RCC 7860 (cell line): ENCODE measurements at places on chromosomes 13 and 19.
A peak's percentile ranks its signal among the peaks of the same experiment; 100 is the strongest.

DNA sequence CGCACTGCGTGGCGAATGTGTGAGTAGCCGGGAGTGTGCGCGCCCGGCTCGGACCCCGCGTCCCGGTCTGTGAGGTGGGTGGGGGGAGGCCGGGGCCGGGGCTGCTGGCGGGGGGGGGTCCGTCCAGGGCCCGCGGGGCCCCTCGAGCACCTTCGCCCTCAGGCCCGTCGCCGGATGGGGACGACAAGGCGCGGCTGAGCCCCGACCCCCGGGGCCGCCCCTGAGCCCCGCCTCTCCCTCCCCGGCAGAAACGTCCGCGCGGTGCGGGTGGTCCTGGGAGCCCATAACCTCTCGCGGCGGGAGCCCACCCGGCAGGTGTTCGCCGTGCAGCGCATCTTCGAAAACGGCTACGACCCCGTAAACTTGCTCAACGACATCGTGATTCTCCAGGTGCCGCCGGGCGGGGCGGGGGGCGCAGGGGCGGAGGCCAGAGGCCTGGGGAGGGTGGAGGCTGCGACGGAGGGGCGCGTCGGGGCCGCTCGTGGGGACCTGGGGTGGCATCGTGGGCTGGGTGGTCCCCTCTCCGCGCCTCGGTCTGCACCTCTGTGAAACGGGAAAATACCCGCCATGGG lies 997 bp downstream of the ELANE start:
- DNase-seq, result no peak

DNA sequence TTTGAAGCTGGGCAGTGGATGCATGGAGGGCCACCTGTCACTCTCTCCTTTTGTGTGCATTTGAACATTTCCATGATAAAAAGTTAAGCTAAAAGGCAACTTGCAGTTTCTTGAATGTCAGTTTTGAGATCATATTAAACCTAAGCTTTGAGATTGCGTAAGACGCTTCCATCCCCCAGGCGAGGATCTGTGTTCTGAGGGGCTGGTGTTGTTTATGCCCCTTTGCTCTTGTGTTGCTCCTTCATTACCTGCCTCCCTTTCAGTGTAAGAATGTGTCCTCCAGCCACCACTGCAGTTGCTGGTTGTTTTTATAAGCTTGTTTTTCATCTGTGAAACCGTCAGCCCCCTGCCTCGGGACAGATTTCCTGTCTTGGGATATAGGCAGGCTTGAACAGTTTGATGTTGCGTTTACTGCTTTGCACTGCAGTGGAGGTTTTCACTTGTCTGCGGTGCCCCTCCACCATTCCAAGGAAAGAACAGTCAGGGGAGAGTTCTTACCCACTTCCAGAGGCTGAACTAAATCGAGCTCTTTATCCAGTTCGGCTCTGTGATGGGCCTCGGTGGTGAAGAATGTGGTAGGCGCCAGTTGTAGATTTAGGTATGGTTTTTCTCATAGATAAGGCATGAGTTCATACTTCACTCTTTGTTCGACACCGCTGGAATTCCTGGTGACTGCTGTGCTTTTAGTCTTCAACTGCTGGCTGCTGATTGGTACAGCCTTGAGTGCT lies 96.8 kb downstream of the ARHGEF7 start:
- DNase-seq, result no peak

GRCh38 chr13:75804605-75805004 lies 168.5 kb downstream of the LMO7 start:
- no peak for DNase-seq

GRCh38 chr13:73731564-73731963 lies 402.6 kb downstream of the KLF12 start:
- DNase-seq, result no peak

- no peak for DNase-seq
Measured at GRCh38 chr13:77563111-77563510, 27.6 kb downstream of the SCEL start.

GRCh38 chr13:105971738-105972137 lies 563.7 kb downstream of the EFNB2 start:
- DNase-seq, result no peak

- no peak for DNase-seq
Measured at GRCh38 chr13:27830010-27830409, 37.7 kb downstream of the GSX1 start.

DNA sequence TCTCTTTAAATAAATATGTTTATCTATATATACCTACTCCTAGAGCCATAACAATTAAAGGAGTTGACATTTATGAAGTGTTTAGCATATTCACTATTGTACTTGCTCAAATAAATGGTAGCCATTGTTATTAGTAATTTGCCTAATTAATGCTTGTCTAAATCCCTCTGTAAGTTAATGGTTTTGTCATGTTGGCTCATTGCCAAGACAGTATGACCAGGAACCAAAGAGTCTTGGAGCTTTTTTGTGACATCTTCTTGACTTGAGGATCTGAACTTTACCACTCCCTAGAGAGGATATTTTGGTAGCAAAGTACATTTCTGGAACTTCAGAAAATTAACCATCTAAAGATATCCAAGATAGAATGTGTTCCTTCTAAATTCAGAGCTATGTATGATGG lies 15.5 kb downstream of the FRY start:
- DNase-seq, result no peak

DNA sequence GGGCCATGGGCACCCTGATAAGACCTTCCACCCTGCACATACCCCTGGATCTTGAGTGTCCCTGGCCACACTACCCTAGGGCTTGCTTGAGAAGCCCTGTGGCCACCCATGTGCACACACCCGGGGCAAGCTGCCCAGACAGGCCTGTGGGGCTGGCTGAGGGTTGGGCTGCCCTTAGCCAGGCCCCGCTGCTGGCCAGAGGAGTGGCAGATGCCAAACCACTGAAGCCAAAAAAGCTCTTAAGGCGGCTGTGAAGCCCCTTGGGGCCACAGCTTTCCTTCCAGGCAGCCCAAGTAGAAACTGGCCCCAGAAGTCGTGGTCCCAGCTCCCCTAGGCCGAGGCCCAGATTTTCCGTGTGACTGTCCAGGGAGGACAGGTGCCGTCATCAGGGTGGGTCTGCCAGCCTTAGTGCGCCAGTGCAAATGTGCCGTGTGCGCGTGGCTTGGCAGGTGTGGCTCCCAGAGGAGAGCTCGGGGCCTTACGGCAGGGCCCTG lies 14.8 kb downstream of the CEBPG start:
- no peak for DNase-seq

DNA sequence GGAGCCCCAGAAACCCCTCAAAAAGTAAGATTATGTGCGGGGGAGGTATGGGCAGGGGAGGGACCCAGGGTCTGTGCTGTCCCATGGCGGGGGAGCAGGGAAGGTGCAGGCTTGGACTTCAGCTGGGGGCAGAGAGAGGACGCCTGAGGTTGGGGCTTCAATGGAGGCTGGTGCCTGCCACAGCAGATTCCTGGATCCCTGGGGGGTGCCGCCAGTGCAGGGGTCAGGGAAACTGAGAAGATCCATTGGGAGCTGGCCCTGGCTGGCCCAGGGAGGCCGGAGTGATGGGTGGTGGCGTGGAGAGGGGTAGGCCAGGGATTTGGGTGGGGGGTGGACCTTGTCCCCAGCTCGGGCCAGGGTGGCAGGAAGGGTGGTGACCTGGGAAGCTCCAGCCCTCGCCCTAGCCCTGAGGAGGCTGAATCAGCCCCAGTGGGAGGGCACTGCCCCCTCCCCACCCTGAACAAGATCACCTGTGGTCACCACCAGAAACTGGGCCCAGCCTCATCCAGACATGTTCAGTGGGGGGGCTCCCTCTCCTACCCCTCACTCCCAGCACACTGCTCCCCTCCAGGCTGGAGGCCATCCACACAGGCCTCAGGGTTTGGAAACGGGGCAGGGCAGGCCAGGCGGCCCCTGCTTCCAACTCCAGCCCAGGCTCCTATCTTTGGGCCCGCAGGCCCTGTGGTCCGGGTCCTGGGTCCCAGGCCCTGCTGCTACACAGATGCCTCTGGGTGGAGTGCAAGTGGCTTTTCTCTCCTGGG lies 1.4 kb downstream of the NKPD1 start:
- no peak for DNase-seq

GRCh38 chr19:51195316-51195586 lies 29.6 kb upstream of the CD33 start:
- no peak for DNase-seq

DNA sequence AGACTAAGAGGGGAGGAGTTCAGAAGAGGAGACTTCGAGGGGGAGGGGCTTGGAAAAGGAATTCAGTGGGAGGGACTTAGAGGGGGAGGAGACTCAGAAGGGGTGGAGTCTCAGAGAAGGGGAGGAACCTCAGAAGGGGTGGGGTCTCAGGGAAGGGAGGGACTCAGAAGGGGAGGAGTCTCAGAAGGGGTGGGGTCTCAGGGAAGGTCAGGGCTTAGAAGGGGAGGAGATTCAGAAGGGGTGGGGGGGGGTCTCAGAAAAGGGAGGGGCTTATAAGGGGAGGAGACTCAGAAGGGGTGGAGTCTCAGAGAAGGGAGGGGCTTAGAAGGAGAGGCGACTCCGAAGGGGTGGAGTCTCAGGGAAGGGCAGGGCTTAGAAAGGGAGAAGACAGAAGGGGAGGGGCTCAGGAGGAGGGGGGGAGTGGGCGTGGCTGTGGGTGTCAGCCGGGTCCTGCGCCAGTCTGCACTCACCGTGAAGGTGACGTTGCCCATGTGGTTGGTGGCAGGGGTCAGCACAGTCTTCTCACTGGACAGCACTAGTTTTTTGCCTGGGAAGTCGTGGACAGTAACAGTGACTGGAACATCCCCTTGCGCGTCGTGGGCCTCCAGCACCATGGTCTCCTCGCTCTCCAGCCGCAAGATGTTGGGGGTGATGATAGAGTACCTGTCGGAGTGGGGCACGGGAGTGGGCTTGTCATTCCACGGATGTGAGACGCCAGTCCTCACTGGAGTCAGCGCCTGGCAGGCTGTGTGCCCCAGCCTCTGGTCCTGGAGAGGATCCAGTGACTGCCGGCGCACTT lies 1.5 kb downstream of the C3 start:
- DNase-seq, result no peak

- DNase-seq, result no peak
Measured at GRCh38 chr19:49475191-49475917, 1.3 kb downstream of the FLT3LG start.

GRCh38 chr19:51473009-51473707 lies 5.2 kb upstream of the CEACAM18 start:
- peak; percentile 25 for DNase-seq

GRCh38 chr13:78102741-78103140 lies 184.1 kb upstream of the EDNRB start:
- DNase-seq, result no peak

DNA sequence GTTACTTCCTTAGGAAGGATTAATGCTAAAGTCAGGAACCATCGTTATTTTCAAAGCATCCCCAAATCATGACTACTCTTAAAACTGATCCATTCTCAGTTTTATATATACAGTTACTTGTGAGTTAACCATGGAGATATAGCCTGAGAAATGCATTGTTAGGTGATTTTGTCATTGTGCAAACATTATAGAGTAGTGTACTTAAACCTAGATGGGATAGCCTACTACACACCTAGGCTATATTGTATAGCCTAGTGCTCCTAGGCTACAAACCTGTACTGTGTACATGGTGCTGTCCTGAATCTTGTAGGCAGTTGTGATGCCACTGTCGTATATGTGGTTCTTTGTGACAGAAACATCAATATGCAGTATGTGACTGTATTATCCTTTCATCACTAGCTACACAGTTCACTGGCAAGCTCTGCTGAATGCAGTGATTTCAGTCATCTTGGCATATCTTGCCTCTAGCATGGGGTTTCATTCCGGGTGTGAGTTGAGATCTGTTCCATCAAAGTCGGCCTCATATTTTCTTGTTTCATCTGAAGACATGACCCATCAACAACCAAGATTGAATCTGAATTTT lies 45.3 kb downstream of the CDK8 start:
- DNase-seq, result no peak

DNA sequence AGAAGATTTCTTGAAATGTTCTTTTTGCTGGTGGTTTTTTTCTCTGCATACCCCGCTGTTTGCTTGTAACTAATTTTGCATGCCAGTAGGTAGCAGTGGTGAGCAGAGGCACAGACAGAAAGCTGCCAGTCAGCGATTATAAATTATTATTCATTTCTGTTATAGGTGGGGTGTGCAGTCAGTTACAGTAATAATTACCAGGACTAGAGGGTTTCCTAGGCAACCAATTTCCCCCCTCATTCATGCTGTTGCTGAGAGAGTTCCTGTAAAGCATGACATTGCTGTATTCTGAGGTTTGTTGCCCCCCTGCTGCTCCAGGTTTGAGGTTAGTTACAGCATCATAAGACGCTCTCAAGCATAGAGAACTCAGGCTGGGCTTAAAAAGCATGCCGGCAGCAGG lies 104.5 kb downstream of the URI1 start:
- DNase-seq, result peak; percentile 33

GRCh38 chr13:26541041-26541440 lies 16.4 kb upstream of the WASF3 start:
- no peak for DNase-seq

- no peak for DNase-seq
Measured at GRCh38 chr13:40651866-40652587, 14.4 kb downstream of the FOXO1 start.

DNA sequence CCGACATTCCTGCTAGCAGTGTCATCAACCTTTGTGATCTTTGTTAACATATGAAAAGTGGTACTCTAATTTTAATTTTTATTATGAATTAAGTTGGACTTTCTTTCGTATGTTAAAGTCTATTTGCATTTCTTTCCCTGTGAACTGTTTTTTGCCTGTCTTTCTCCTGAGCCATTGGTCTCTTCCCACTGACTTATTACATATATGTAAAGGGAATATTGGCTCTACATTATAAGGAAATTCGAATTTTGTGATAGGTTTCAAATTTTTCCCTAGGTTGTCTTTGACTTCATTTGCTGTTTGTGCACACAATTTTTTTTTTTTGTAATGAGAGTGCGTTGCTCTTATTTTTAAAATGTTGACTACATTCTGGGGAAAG lies 442 bp upstream of the CDC16 start:
- no peak for DNase-seq

- no peak for DNase-seq
Measured at GRCh38 chr13:36606060-36606459, 67.8 kb upstream of the SERTM1 start.

- peak; percentile 6 for DNase-seq
Measured at GRCh38 chr19:31351056-31351854, 2.0 kb upstream of the TSHZ3 start.

DNA sequence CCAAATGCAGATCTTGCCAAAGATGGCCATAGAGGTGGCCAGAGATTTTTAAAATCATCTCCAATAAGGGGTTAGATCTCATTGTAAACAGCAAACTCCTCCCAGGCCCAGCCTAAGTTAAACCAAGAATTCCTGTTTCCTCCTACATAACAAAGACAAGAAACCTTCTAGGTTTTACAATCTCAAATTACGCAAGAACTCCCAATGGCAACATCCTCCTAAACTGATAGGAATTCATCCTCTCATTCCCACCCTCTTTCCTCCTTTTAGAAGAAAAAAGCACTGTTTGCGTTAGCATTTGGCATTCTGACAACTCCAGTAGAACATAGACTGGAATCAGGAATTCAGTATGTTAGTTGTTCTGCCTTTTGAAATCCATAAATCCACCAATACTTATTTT lies 14.6 kb downstream of the PROSER1 start:
- no peak for DNase-seq

DNA sequence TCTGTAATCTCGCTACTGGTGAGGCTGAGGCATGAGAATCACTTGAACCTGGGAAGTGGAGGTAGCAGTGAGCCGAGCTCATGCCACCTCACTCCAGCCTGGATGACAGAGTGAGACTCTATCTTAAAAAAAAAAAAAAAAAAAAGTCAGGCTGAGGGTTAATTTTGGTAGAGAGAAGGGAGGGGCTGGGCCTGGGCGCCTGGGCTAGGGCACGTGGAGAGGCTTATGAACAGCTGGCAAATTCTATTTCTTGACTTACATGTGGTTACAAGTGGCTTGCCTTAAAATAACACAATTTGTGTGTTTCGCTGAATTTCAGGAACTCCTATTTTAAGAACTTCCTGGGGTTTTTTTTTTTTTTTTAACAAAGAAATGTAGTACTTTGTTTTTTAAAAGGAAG lies 47.6 kb upstream of the MAP3K10 start:
- no peak for DNase-seq
